NCI-H446 treated with DMSO at 0.1 percent for 48 hours (cell line): ENCODE measurements at places on chromosomes 2 and 18.

GRCh38 chr18:23922939-23923338 lies 91.6 kb upstream of the TTC39C start:
- DNase-seq = no peak

GRCh38 chr18:78731398-78732032 lies 248.1 kb upstream of the SALL3 start:
- DNase-seq = no peak

DNA sequence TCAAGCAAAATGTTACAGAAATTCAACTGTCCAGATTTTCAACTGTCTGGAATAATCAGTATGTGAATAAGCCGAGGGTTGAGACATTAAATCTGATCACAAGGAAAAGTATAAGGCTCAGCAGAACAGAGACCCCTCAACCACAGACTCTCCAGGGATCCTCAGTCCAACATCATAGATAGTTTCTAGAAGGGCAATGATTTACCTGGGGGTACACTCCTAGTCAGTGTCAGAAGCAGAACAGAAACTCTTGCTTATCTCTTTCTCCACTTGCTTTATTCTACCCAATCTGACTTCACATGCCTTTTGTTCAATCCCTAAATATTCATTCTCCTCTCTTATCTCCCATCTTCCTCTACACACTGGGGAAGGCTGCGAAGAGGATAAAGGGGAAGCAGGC lies 36.4 kb downstream of the ICOS start:
- no peak for DNase-seq

DNA sequence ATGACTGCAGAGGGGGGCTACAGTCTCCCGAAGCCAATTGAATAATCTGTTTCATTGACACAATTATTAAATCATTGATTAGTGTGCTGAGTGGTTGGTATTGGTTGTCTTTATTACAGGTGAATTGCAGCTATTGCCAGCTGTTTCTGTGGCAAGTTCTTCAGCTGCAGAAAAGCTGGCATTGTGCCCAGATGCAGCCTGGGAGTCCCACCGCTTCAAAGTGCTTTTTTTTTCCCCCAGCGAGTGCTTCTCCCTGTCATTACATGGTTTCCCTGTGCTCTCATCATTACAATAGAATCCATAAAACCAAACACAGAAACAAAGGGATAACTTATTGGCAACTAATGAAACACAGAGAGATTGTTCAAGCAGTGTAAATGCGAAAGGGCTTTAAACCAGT lies 164.7 kb downstream of the GRB14 start:
- DNase-seq = no peak

GRCh38 chr18:49767111-49768050 lies 46.0 kb downstream of the ACAA2 start:
- DNase-seq = no peak

DNA sequence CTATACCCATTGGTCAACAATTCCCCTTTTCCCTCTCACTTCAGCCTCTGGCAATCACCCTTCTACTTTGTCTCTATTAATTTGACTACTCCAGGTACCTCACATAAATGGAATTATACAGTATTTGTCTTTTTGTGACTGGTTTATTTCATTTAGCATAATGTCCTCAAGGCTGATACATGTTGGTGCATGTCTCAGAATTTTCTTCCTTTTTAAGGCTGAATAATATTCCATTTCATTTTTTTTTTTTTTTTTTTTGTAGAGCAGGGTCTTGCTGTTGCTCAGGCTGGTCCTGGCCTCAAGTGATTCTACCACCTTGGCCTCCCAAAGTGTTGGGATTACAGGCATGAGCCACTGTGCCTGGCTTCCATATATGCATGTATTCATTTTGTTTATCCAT lies 1.9 kb downstream of the FKBP7 start:
- no peak for DNase-seq

GRCh38 chr18:50183556-50183955 lies 11.4 kb downstream of the MYO5B start:
- DNase-seq = no peak

DNA sequence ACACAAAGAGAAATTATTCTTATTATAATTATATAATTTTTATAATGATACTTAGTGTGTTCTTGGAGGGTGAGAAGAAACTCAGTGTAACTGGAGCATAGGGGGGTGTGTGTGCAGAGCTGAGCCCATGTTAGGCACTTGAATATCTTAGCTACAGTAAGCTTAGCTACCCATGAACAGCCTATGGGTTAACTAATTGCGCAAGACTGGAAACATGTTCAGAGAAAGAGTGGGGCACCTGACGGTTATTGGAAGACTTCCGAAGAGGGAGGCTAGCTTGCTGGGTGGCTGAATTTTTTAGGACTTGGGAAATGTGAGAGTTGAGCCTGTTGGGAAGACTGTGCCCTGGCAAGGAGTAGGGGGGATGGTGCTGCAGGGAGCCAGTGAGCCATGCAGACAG lies 229.2 kb downstream of the SLC4A3 start:
- DNase-seq = no peak

DNA sequence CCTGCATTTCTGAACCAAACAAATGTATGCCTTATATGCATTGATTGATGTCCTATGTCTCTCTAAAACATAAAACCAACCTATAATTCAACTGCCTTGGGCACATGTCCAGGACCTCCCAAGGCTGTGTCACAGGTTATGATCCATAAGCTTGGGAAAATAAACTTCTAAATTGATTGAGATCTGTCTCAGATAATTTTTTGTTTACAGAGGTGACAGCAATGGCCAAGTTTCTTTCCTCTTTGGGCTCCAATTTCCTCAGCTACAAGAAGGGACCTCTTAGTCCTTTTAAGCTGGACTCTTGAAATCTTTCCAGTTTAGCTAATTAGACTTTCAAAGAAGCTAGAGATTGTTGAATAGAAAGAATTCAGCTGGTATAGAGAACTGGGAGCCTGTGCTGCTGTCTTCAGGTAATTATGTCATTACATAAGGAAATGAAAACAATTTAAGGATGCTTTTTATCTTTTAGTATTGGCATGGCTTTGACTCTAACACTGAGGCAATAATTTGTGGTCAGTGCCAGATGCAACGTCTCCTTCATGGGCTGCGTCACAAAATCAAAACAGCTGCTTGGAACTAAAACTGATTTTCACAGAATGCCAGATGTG lies 412.1 kb upstream of the TRIB2 start:
- DNase-seq = no peak

DNA sequence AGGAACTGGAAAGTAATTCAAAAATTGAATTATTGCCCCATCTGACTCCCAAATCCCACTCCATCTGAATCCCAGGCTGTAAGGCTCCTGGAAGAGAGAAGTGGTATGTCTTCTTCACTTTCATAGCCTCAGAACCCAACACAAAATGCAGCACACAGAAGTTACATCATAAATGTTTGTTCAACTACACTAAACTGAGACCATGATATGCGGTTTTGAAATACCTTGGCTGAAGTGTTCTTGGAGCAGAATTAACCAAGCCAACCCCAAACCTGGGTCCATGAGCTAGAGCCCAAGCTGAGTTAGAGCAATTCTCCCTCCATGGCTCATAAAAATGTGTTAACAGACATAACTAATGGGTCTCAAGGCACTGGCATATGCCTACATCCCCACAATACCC lies 23.3 kb downstream of the NEB start:
- DNase-seq = no peak

- no peak for DNase-seq
These were observed 643 bp downstream of the PLCL1 start for GRCh38 chr2:197804758-197805714.

- no peak for DNase-seq
These were observed 230.7 kb downstream of the HAUS1 start for GRCh38 chr18:46334868-46335281.

- no peak for DNase-seq
These were observed 30.8 kb downstream of the TCF4 start for GRCh38 chr18:55557211-55557610.

- DNase-seq = no peak
These were observed 209.1 kb upstream of the ID2 start for GRCh38 chr2:8472545-8473323.

DNA sequence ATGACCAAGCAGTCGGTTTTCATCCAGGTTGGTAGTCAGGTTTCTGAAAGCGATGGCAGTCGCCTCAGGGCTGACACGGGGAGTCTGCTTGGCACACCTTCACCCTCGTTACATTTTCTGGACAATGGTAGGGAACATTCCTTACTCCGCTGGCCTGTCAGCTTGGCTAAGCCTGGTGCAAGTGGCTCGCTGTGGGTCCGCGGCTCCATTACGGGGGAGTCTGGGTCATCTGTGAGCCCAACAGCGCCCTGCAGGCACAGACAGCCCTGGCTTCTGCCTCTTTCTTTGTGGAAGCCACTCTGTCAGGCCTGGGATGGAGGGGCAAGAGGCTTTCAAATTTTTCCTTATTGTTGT lies 95.6 kb downstream of the HDAC4 start:
- DNase-seq = no peak

DNA sequence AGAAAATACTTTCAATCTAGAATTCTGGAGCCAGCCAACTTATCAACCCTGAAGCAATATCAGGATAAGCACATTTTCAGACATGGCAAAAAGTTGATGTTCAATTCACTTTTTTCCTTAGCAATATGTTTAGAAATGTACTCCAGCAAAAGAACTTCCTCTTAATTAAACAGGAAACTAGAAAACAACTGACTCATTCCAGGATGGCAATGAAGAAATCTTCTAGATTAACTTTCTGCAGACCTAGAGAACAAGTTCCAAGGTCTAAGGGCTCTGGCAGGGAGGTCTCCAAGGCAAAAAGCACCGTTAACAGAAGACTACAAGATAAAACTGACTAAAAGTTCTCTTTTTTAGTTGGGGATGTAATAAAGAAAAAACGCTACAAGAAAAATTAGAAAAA lies 69.2 kb upstream of the VWC2L start:
- no peak for DNase-seq

DNA sequence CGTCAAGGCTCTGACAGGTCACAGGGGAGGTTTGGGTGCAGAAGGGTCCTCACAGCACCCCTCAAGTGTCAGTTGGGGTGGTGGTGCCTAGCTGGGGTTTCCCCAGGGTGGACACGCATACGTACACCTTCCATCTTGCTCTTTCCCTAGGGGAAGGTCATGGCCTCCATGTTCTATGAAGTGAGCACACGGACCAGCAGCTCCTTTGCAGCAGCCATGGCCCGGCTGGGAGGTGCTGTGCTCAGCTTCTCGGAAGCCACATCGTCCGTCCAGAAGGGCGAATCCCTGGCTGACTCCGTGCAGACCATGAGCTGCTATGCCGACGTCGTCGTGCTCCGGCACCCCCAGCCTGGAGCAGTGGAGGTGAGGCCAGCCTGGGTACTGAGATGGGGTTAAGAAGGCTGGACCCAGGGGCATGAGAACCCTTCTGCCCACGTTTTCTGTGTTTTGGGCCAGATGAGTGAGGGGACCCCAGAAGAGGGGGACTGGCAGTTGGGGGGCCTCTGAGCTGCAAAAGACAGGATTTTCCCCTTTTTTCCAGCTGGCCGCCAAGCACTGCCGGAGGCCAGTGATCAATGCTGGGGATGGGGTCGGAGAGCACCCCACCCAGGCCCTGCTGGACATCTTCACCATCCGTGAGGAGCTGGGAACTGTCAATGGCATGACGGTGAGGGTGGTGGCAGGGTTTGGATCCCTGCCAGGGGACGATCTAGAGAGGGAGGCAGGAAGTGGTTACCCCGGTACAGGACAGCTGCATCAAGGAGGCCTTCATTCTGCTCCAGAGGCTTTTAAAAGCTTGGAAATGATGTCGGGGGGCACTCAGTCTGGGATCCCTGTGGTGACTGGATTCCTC lies 20.9 kb downstream of the SLC30A3 start:
- DNase-seq = no peak

GRCh38 chr2:176872406-176872805 lies 340.2 kb upstream of the HNRNPA3 start:
- no peak for DNase-seq

- DNase-seq = no peak
These were observed 7.6 kb downstream of the ITM2C start for GRCh38 chr2:230872151-230872967.

DNA sequence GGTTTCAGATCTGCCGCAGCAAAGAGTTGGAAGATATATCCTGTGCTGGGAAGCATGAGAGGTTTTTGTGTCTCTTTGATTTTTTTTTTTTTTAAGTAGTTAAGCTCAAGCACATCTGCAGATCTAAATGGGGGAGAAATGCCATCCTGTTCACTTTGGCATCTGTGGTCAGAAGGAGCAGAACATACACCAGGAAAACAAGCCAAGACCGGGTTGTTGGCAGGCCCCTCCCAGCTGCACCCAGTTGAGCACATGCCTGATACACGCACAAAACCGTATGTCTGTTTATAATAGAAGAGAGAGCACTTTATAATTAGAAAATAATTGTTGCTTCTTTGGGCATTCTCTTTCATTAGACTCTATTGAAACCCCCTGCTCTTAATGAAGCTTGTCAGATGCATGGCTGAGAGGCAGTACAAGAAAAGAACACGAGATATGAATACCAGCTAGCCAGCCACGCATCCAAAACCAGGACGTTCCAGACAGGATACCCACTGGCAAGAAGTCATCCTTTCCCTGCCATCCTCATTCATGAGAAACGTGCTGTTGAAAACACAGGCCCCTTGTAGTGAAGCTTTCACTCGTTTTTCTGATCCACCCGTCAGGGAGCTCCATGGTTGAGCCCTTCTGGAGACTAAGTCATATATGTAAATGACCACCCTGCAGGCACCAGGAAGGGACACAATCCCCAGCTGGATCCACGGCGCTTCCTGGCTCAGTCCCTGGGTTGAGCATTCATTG lies 152.2 kb downstream of the ALPK2 start:
- DNase-seq = peak; percentile 58

DNA sequence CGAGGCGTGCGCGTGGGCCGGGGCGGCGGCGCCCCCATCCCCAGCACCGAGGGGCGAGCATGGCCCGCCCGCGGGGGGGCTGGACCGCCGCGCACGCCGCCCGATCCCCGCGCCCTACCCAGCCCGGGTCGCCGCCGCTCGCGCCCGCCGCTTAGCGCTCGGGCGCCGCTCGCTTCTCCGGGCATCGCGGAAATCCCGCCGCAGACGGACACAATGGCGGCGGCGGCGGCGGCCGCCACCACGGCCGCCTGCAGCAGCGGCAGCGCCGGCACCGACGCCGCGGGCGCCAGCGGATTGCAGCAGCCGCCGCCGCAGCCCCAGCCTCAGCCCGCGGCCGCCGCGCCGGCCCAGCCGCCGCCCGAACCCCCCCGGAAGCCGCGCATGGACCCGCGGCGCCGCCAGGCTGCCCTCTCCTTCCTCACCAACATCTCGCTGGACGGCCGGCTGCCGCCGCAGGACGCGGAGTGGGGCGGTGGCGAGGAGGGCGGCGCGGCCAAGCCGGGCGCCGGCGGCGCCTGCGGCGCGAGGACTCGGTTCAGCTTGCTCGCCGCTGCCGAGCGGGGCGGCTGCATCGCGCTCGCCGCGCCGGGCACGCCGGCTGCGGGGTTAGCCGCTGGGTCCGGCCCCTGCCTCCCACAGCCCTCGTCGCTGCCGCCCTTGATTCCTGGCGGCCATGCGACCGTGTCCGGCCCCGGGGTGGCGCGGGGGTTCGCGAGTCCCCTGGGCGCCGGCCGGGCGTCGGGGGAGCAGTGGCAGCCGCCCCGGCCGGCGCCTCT lies 453 bp downstream of the CABLES1 start:
- no peak for DNase-seq

- no peak for DNase-seq
These were observed 359.1 kb downstream of the MEIS1 start for GRCh38 chr2:66794070-66794469.

- no peak for DNase-seq
These were observed 399.0 kb upstream of the HNRNPA3 start for GRCh38 chr2:176813621-176814049.
